Fibroblast of the conjunctiva (primary cell): ENCODE measurements at places on chromosomes 12 and 14.

- DNase-seq = peak; percentile 77
Measured at GRCh38 chr12:25830456-25830855, 128.0 kb upstream of the RASSF8 start.

GRCh38 chr12:53577941-53578352 is 48.2 kb downstream of the ATF7 start:
- DNase-seq = no peak

DNA sequence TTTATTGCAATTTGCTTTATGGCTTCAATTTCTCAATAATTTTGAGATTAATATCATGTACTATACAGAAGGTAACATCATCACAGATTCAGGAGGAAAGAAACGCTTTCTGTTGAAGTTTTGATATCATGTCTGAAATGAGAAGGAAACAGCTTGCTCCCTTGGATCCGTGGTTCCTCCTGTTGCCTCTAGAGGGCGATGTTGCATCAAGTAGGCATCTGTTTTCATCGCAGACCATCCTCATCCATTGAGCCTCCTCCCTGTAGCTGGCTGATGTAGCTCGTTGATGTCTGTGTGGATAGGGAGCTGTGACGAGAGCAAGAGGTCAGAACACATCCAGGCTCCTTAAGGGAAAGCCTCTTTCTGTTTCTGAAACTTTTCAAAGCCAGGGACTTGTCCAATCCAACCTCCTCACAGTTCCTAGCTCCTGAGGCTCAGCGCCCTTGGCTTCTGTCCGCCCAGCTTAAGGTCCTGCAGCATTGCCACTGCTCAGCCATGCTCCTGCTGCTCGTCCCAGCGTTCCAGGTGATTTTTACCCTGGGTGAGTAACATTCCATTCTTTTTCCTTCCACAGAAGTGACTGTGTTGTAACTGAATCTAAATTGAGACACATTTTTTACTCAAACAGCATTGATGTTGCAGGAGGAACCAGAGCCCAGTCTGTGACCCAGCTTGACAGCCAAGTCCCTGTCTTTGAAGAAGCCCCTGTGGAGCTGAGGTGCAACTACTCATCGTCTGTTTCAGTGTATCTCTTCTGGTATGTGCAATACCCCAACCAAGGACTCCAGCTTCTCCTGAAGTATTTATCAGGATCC is 304.8 kb upstream of the OR4E1 start:
- peak; percentile 0 for DNase-seq

GRCh38 chr12:3869865-3870264 is 3.3 kb downstream of the PARP11 start:
- no peak for DNase-seq

- no peak for DNase-seq
Measured at GRCh38 chr14:38291681-38292467, 36.0 kb upstream of the CLEC14A start.

- no peak for DNase-seq
Measured at GRCh38 chr12:29072631-29073030, 76.4 kb upstream of the FAR2 start.

DNA sequence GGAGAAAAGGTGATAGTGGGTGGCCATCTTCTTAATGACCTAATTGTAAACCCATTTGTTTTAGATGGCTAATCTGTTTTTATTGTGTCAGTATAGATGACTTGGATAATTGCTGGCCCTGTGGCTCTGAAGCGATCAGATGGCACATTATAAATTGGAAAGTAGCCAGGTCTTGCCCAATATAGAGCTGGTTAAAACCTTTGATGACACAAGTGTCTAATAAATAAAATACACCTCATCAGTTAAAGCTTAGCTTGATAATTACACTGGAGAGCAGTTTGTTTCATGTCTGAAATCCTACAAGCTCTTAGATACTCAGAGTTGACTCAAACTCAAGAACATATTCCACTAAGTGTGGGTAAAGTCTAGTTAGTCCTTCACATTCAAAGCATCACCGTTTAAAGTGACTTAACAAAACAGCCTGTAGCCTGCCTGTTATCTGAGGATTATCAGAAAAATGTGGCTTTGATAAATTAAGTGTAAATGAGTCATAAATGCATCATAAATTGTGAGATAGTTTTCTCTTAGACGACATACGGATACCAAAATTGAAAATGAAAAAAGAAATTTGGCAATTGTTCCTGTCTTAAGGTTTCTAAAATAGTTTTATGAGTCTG is 280.9 kb downstream of the LRIG3 start:
- DNase-seq = no peak

DNA sequence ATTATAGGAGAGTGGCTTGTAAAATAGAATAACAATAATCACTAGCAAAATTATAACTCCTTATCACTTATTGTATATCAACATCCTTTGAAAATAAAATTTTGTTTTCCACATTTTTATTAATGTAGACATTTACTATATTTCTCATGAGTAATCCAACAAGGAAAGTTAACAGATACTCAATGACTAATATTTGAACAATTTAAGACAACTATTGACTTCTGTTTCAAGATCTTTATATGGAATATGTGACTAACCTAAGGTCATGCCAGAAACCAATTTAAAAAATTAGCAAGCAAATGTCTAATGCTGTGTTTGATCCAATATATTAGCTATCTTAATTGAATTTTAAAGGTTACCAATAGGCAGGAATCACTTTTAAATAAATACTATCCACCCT is 638.5 kb upstream of the FLRT2 start:
- no peak for DNase-seq

GRCh38 chr12:112466011-112466422 is 47.3 kb downstream of the PTPN11 start:
- DNase-seq = no peak

GRCh38 chr12:2644683-2645405 is 149.9 kb upstream of the FKBP4 start:
- DNase-seq = no peak

- DNase-seq = no peak
Measured at GRCh38 chr12:104493496-104493895, 36.7 kb downstream of the CHST11 start.

DNA sequence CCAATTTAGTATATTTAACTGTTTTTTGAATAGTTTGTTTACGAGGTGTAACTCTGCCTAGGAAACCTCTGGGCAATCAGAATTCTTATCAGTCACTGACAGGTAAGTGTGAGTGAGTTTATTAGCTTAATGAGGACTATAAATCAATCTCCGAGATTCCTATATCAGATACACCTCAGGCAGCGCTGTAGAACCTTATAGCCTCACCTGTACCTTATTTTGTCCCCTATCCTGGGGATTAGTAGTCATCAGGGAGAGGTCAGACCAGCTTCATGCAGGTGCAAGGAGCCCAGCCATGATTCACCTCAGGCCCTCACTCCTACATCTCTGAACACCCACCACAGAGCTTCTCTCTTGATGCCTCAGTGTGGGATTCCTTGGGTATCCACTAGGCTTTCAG is 256.0 kb downstream of the KTN1 start:
- no peak for DNase-seq

- no peak for DNase-seq
Measured at GRCh38 chr14:34043627-34044372, 92.9 kb upstream of the EGLN3 start.

DNA sequence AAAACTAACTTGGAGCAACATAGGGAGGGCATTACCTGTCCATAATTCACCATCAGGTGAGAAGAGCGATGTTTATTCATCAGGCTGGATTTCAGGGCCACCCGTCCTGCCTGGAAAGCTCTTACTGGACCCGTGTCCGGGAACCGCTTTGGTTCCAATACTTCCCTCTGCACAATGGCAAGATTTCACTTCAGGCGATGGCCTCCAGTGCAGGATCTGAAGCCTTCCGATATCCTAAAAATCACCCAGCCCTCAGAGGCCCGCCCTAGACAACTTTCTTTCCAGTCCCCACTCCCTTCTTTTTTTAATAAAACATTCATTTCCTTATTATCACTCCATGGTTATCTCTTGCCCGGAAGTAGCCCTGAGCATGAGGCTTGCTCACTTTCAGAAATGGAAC is 92.5 kb downstream of the BCL11B start:
- no peak for DNase-seq

DNA sequence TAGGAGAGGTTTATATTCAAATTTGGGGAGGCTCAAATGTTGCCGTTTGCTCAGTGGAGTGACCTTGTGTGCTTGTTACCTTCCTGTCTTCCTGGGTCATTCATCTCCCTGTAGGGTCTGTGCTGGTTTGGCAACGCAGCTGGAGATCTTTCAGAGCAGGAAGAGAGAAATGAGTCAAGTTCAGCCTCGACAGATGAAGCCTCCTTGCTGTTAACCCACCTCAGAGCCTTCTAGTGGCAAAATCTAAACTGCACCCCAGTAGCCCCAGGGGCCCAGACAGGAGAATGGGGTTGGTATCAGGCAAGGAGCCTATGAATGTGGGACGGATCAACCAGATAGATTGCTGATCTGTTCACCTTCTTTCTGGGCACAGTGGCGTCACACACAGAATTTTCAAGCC is 999.3 kb downstream of the VRK1 start:
- DNase-seq = no peak

DNA sequence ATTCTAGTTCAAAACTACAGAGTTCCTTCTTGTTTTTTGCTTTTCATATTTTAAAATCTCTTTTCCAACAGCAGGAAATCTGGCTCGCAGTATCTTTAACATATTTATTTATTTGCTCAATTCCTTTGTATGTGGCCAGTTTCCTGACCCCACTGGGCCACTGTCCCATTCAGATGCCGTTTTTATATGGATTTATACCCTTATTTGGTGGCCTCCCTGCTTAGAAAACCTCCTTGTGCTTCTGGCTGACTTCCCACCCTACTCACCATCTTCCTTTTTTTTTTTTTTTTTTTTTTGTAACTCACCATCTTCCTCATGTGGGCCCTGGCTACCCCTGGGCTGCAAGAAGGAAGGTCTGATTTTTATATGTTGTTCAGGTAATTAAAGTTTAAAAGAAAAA is 53.9 kb downstream of the TTLL5 start:
- no peak for DNase-seq

DNA sequence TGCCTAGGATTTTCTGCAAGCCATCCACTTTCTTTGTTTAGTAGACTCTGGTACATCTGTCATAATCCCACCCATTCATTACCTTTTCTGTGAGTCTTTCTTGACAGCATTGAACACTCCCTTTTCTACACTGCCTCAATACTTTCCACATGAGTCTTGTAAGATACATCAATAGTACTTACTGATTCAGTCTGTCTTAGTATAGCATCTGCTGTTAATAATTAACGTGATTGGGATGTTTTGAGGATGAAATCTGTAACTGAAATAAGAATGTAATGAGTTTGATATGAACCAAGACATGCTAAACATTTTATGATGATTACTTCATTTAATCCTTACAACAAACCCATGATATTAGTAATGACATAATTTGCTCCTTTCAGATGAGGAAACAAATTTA is 196.2 kb upstream of the FOXG1 start:
- no peak for DNase-seq

DNA sequence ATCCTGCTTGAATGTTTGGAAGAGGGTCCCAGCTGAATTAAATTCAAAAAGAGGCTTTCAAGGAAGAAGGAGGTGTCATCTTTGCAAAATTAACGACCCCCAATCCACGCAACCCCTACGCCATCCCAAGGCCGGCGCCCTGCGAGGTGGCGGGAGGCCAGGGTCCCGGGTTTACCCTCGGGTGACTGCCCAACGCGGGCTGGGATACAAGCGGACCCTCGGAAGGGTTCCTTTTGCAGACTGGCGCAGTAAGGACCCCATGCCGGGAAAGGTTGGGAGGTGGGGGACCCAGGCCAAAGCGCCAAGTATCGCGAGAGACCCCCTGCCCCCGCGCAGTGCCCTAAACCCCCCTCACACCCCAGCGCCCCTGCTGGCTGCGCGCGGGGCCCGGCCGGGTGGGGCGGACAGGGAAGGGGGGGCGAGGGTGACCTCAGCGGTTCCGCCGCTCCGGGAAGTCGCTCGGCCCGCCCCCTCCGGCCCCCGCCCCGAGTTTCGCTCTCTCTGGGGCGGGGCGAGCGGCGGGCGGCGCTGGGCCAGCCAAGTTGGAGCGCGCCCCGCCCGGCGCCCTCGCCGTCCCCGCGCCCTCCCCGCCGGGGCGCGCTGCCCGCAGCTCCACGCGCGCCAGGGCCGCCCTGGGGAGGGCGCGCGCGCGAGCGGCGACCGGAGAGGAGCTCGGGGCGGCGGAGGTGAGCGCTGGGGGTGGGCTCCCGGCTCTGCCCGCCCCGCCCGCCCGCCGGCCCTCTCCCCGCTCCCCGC is 708 bp upstream of the ZBTB42 start:
- peak; percentile 50 for DNase-seq

- DNase-seq = no peak
Measured at GRCh38 chr14:94677213-94677612, 65.0 kb downstream of the SERPINA3 start.

GRCh38 chr12:97359021-97359690 is 103.4 kb upstream of the RMST start:
- DNase-seq = no peak

- no peak for DNase-seq
Measured at GRCh38 chr12:100127766-100128511, 14.7 kb downstream of the BLTP3B start.
